AG09309 (cell line): ENCODE measurements at places on chromosomes 6 and 20.
A peak's percentile ranks its signal among the peaks of the same experiment; 100 is the strongest.

GRCh38 chr6:73451223-73452106 is 632 bp downstream of the CGAS start:
- DNase-seq: no peak

GRCh38 chr6:3359101-3359752 is 97.6 kb downstream of the SLC22A23 start:
- DNase-seq: no peak

DNA sequence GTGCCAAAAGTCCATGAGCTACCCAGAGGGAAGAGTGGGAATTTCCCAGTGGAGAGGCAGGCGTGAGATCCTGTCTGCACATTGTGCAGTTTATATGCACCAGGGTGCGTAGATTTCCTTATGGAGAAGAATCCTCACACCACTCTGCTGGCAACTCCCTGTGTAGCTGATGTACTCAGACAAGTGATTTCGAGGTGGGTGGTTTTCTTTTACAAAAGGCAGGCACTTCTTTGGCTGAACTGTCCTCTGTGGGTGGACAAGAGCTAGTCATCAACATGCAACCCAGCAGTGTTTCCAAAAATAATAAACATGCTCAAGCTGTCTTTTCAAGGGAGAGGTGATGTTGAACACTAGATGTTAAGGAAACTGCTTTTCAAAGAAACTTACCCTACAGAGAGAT is 121.7 kb upstream of the NXT1 start:
- DNase-seq: peak; percentile 69

GRCh38 chr20:38543014-38543906 is 37.7 kb upstream of the ADIG start:
- no peak for DNase-seq

GRCh38 chr20:42957018-42957703 is 232.5 kb downstream of the PTPRT start:
- no peak for DNase-seq

DNA sequence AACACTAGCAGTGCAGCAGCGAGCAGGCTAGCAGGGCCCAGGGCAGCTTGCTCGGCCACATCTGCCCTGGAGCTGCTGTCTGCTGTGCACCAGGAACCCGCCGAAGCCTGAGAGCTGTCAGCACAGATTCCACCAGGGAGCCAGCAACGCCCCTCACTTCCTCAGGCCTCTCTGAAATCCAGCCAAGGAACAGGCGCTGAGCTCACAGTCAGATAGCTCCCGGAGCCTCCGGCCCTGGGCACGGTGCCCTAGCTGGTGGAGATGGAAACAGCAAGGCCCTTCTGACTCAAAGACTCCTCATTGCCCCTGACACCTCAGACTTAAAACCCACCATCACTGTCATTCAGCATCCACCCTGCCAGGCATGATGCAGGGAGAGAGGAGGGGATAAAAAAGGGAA is 839.4 kb downstream of the MAFB start:
- peak; percentile 82 for DNase-seq

- peak; percentile 5 for DNase-seq
Observed at GRCh38 chr6:72348926-72349325, 272.9 kb upstream of the KCNQ5 start.

DNA sequence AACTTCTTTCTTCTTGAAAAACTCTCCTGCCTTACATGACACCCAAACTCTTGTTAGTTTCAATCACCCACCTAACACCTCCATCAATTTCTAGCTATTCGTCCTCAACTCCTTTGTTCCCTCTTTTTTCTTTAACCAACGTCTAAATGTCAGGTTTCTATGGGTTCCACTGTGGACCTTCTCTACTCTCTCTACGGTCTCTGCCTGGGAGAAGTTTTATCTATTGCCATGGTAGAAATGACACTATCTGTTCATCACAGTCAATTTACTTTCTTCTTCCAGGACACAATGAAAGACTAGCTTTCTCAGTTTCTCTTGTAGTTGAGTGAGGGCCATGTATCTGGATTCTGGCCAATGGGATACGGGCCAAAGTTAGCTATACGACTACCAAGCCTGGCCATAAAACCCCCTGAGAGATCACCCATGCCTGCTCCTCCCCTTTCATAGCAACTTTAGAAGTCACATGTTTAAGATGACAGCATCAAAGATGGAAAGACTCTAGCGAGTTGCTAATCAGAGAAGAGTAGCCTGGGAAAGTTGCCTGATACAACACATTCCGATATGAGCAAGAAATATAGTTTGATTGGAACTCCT is 17.9 kb downstream of the RNGTT start:
- DNase-seq: no peak

DNA sequence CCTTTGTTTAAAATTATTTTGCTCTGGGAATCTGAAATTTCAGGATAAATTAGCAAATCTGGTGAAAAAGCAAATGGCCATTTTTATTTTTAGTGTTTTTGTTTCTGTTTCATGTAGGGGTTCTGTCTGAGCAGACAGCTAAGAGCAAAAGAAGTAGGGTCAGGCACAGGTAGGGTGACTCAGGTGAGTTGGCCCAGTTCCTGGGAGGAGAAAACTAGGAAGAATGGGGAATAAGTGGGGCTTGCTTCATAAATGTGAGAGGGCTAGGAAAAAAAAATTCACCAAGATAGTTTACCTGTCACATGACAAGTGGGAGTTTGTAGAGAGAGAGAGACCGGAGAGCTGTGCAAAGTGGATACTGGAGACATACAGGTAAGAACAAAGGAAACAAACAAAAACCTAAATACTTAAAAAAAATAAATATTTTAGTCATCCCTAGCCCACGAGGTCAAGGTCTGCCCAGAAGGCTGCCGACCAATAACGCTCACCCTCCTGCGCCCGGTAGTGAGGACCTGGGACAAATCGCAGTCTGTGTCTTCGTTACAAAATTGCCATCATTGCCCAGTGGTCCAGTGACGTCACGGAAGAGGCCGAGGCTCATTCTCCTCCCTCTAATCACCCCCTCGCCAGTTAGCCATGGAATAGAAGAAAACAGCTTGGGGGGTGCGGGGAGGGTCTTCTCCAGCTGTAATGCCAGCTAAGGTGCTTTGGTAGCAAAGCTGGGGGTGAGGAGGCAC is 2.3 kb downstream of the THBD start:
- DNase-seq: no peak

GRCh38 chr6:99080191-99080590 is 132.4 kb upstream of the FBXL4 start:
- no peak for DNase-seq

DNA sequence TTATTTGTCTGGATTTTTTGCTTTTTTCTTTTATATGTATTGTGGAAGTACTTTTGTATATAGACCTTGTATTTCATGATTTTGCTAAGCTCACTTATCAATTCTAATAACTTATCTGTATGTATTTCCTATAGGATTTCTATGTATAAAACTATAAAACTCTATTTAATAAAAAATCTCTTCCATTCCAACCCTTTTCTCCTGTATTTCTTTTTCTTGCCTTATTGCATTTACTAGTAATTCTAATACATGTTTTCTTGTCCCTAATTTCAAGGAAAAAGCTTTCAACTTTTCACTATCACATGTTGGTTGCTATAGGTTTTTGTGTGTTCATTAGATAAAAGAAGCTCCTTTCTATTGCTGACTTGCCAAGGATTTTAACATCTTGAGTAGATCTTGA is 125.3 kb downstream of the MBOAT1 start:
- no peak for DNase-seq

DNA sequence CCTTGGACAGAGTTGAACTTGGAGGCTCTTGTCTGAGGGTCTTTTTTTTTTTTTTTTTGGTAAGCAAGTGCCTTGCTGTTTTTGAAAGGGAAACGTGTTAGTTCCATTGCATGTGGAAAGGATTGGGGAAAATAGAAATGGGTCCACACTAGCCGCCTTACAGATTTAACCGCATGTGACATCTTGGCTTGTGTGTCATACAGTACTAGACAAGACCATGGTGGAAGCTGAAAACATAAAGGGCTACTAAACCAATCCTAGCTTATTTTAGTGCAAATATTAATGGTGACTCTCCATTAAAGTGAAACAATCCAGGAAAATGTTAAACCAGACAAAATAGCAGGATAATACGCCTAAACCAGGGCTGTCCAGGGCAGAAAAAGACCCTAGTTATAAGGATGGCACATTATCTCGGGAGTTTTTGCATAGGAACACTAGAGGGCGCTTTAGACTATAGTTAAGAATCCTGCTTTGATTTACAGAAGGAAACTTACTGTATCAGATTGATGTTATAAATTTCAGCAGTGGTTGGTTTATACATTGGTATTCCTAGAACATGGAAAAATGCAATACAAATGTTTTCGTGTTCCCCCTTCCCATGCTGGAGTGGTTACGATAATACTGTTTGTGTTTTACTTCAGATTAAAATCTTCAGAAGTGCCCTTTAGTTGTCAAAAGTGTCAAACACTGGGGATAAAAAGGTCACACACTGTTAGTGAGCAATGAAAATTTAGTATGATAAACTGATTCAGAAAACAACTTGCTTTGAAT is 59.8 kb upstream of the DEK start:
- no peak for DNase-seq

DNA sequence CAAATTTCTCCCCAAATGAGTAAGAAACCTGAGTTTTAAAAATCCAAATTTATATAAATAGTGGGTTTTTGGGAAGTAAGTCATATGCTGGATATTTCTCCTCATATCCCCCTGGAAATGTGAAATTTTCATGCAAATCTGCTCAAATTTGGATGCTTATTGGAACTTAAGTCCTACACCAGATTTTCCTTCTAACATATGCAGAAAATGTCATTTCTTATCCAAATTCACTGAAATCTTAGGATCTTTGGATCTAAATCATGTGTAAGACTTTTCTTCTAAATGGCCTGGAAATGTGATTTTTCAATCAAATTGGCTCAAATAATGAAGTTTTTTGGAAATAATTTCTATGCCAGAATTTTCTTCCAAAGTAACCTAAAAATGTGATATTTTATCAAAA is 33.0 kb downstream of the ZNF133 start:
- no peak for DNase-seq

- DNase-seq: no peak
Observed at GRCh38 chr20:53379014-53379832, 214.4 kb downstream of the ZNF217 start.
